ENCODE measurements at places on chromosomes 2 and 18.

DNA sequence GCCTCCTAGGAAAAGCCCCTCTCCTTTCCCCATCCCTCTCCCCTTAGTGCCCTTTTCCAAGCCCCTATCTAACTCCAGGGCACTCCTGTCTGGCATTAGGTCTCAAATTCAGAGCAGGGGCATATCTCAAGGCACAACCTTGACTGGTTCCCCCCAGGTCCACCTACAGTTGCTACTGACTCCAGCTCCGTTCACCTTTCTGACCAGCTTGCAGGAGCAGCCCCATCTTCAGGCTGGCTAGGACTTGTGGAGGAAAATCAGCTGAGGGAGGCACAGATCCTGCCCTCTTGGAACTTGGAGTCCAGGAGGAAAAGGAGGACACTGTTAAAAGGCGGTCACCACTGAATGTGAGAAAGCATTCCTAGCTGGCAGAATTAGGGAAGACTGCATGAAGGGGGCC lies 152.4 kb downstream of the ZFP36L2 start:
- DNase-seq = no peak

DNA sequence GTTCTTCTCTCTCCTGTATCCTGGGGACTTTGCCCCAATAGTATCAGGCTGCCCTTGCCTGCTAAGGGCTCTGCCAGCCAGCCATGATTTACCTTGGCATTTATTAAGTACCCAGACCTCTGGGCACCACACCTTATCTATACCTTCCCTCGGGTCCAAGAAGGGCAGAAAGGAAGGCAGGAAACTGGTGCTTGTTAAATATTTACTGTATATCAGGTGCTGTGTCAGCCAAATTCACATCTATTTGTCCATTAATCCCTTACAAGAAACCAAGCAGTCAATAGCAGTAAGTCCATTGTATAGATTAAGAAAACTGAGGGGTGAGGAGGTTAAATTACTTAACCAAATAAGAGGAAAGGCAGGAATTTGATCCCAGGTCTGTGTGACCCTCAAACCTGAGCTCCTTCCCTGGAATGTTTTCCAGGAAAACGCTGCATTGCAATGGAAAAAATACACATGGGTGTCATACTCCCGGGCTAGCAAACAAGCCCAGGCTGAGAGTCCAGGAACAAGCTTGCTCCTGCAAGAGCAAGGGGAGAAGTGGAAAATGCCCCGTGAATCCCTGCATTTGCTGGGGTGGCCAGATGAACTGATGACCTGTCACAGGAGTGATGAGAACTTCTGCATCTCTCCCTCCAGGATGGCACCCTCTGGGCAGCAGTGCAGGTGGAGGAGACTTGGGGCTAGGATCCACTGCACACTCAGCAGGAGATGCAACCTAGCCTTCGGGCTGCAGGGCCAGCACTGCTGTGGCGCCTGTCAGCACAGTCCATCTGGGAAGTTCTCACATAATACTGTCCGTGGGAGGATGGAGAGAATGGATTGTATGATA lies 30.4 kb downstream of the CIB4 start:
- DNase-seq = no peak

- no peak for DNase-seq
These were observed 54.8 kb downstream of the ADI1 start for GRCh38 chr2:3464401-3465005.

DNA sequence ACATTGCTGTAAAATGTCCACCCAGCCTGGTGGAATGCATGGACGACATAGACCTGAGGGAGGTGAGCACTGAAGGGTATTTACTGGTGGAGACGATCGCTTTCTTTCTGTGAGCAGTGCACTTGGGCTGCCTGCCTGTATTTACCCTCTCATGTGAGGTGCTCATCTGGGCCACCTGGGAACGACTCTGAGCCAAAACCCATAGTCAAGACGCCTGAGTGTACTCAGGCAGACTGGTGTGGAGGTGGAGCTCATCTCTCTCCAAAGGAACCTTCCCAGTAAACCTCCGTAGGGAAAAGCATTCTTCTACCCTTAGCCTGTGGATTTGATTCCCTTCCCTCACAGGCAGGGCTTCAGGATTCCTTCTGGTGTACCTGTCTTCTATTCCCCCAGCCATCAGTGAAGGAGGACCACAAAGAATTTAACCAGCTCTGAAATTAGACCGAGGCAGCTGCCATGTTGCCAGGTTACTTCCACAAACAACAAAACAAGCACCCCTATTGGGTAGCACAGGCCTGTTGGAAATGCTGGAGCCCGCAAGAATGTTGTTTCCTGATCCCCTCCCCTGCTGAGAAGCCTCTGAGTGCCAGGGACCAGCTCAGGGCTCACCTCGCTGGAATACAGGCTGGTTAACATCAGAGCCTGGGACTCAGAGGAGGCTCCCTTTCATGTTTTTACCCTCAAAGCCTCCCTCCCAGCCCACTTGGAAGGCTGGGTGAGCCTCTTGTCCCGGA lies 47.5 kb upstream of the TXNDC2 start:
- no peak for DNase-seq

GRCh38 chr2:2823061-2823753 lies 492.1 kb upstream of the MYT1L start:
- no peak for DNase-seq

- no peak for DNase-seq
These were observed 94.4 kb downstream of the MEP1B start for GRCh38 chr18:32284284-32284683.

GRCh38 chr2:30038419-30038818 lies 108.4 kb upstream of the YPEL5 start:
- no peak for DNase-seq

All from CD4-positive, alpha-beta T cell treated with Interleukin-21 for 1 hour (primary cell).